ENCODE measurements at places on chromosomes 12 and 14.

DNA sequence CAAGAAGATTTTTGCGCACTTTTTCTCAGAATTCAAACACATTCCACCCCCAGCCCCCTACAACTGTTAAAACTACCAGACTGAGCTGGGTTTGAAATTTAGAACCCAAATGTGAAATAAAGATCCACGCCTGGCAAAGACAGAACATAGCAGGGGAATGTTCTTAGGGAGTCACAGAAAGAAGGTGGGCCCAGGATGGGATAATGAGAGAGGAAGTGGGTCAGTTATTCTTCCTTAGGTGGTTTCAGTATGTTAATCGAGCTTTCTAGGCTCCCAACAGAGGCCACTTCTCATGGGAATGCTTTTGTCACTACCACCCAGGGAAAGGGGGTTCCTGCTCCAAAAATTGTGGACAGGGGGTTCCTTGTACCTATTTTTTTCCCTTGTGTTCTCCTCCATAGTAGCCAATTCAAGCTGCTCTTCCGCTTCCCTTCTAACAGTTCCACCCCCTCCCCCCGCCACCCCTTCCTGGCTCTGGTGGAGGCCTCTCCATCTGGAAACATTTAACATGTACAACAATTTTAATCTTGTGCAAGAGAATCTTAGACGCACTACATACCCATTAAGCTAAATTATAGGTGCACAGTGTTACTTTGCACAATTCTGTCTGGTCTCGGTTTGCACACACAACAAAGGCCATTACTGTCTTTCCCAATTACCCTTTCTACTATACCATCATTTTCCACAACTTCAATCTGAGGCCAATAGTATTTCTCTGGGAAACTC is 218.1 kb downstream of the MON2 start:
- no peak for DNase-seq

DNA sequence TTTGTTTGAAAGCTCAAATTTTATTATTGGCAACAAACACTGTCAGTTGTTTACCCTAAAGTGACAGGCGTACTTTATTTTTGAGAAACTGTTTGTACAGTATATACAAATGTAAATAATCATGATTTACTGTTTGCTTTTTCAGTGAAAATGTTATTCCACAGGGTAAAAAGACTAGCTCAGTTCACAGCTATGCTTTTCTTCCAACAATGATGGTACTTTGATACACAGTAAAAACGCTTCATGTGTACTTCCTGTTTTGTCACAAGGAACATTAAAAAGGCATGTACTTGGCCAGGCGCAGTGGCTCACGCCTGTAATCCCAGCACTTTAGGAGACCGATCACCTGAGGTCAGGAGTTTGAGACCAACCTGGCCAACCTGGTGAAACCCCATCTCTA is 53.7 kb downstream of the MON2 start:
- DNase-seq: no peak

- no peak for DNase-seq
These were observed 12.2 kb downstream of the MMP14 start for GRCh38 chr14:22848351-22849164.

DNA sequence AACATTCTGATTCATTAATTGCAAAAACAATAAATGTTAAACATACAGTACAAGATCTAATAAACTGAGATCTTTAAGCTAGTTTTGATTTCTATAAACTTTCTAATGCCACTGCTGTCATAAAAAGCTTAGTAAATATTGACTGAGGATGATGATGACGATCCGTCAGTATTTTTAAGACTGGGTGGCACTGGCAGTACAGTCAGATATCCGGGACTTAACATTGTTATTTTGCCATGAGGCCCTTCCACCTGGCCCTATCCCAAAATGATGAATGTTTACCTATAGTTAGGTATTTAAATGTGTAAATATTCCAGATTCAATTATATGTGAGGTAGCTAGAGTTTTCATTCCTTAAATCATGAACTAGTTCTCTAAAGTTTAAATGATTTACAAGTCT is 158.5 kb downstream of the FOXA1 start:
- DNase-seq: no peak

GRCh38 chr14:83147006-83147405 is 1613.4 kb upstream of the SEL1L start:
- no peak for DNase-seq

DNA sequence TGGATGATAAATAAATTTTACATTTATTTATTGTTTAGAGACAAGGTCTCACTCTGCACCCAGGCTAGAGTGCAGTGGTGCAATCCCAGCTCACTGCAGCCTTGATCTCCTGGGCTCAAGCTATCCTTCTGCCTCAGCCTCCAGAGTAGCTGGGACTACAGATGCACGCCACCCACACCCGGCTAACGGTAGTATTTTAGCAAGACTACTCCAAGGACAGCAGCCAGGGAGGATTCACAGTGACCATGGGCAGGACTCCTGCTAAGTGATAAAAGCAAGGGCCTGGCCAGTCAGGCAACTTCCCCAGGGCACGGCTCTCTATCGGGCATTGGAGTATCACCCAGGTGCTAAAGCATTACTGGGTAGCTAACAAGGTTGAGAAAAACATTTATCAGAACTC is 55.4 kb downstream of the ARL6IP4 start:
- no peak for DNase-seq

GRCh38 chr12:47715877-47716548 is 9.3 kb downstream of the ENDOU start:
- DNase-seq: no peak

DNA sequence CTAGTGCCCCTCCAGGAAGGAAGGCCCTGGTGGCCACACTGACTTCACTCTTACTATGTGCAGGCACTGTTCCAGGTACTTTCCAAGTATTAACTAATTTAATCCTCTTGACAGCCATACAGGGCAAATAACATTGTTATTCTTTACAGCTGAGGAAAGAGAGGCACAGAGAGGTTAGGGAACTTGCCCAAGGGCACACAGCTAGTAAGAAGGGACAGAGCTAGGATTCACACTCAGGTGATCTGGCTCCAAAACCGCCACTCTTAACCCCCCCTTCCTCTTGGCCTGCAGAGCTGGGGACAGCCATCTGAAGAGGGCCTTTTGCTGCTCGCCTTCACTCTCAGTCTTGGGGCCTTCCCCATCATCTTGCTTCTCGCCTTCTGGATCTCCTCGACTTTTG is 4.0 kb downstream of the JDP2 start:
- DNase-seq: no peak

GRCh38 chr14:54681811-54682261 is 114.9 kb downstream of the SAMD4A start:
- DNase-seq: no peak

- DNase-seq: no peak
These were observed 20.4 kb downstream of the MAP3K9 start for GRCh38 chr14:70788898-70789297.

Data from activated T-helper 1 cell treated with anti-CD3 and anti-CD28 coated beads, Interleukin-2, amount 50 U/mL, for 16 hours (primary cell).